ENCODE measurements at places on chromosomes 6 and 20.

DNA sequence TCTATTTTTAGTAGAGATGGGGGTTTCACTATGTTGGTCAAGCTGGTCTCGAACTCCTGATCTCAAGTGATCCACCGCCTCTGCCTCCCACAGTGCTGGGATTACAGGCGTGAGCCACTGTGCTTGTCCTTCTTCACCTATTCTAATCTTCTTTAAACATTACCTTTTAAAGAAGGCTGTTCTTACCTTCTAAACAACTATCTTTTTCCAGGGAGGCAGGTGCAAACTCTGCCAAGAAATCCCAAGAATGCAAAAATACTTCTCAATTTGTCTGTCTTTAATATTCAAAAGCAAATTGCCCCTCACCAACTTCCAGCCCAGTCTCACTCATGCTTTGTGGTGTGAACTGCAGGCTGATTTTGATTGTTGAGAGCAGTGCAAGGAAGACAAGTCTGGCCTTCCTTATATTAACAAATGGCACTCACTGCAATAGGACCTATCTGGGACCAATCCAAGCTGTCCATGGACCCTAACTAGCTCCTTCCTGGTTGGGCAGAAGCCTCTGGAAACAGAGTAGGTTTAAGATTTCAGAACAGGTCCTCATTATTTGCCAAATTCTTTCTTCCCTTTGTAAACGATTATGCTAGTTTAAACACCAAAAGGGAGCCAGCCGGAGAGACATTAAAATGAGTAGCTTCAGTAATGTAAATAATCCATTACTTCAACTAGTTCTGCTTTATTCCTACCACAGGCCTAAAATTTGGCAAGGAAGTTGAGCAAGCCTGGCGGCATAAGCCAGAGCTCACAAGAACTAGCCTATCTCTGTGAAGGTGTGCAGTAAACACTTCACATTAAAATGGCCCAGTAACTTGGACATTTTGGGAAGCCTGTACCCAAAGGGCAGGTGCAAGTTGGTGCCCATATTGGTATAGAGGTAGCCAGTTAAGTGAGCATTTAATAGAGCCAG is 1.6 kb downstream of the SCAND1 start:
- no peak for DNase-seq

- no peak for DNase-seq
Measured at GRCh38 chr20:22833851-22834250, 201.3 kb upstream of the SSTR4 start.

DNA sequence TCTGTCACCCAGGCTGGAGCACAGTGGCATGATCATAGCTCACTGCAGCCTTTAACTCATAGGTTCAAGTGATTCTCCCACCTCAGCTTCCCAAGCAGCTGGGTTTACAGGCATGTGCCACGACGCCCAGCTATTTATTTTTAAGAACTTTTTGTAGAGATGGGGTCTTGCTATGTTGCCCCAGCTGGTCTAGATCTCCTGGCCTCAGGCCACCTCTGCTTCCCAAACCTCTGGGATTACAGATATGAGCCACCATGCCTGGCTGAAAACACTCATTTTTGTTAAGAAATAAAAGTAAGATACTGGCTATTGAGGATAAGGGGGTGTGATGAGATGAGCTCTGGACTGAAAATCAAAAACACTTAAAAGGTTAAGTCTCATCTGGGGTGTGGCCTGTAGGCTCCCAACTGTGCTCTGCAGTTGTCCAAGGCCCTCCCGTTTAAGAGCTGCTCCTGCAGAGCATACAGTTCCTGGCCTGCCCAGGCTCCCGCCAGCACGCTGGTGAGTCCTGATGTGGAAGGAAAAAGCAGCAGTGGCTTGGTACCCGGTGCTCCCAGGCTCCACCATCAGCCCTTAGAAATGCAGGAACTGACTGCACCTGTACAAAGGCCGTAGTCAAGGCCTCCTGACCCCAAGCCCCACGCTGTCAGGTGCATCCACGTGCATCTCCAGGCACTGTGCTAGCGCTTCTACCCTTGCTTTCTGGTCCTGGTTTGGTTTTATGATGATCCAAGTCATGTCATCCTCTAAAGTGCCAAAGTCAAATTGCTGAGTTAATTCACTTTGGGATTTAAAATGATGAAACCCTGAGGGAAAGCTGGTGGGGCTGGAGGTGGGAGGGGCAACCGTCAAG is 111.5 kb downstream of the TMEM242 start:
- no peak for DNase-seq

- no peak for DNase-seq
Measured at GRCh38 chr6:14756340-14756739, 489.5 kb upstream of the JARID2 start.

- no peak for DNase-seq
Measured at GRCh38 chr6:34457382-34457741, 8.5 kb upstream of the PACSIN1 start.

DNA sequence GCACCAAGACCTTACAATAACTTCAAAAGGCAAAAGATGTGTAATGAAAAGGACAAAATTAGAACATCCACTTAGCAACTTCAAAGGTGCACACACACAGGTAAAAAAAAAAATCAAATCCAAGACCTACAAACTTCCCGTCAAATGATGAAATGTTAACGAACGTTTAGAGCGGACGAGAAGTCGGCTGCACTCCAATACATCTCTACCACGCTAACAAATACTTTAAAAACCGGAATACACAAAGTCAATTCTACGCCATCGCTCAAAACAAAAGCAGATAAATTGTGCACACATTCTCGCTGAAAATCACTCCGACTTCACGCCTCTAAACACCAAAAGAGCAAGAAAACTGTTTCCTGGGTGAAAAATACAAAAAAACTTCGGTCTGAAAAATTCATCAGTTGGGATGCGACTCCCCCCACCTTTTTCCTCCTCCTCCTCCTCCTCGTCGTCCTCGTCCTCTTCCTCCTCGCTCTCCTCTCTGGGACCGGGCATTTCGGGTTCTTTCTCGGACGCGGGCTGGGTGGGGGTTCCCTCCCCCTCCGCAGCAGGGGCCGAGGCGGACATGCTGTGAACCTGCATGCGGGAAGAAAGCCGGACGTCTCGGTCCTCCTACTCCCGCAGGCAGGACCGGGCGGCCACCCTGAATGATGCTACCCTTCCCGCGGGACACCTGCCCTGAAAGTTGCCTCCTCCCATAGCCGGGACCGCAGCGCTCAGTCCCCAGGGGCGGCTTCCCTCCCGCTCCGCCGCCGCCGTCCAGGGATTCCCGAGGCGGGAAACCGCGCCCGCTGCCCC is 712 bp downstream of the DEK start:
- peak; percentile 60 for DNase-seq

DNA sequence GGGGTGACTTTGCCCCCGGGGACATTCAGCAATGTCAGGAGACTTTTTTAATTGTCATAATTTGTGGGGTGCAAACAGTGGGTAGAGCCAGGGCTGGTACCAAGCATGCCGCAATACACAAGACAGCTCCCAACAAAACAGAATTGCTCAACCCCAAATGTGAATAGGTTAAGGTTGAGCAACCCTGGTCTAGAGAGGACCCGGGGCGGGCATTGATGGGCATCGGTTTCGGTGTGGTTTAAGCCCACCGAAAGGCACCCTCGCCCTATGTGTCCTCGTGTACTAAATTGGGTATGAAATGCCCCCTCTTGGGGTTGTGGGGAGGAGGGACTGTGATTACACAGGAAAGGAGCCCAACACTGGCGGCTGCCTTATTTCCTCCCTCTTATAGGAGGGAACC is 36.0 kb downstream of the KIAA1755 start:
- DNase-seq: no peak

GRCh38 chr6:126824815-126825214 is 293.7 kb upstream of the RSPO3 start:
- no peak for DNase-seq

DNA sequence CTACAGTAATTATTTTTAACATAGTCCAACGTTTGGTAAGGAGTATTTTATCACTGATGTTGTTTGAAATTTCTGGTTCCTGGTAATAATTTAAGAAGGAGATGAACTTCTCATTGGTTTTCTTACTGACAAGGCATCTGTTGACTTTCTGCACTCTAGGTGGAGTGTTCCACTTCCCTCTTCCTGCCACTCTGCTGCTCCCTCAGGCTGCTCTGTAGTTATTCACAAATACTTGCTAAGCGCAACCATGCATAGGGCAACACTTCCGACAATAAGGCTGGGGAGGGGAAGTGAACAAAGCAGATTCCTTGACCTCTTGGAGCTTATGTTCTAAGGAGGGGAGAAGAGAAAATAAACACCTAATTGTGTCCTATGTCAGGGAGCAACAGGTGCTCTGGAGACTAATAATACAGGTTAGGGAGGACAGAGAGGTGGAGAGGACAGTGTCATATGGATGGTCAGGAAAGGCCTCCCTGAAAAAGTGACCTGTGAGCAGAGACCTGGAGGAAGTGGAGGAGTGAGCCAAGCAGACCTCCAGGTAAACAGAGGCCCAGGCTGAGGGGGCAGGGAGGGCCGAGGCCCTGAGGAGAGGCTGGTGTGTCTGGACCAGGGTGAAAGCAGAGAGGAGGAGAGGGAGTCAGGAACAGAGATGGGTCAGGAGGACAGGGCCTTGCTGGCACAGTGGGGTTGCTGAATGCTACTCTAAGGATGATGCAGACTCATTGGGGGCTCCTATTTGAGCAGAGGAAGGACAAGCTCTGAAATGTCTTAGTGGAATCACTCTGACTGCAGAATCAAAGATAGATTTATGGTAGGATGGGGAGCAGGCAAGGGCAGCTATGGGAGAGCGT is 134.8 kb upstream of the SLC24A3 start:
- DNase-seq: no peak

GRCh38 chr6:30938730-30939129 is 2.0 kb upstream of the MUCL3 start:
- DNase-seq: no peak

DNA sequence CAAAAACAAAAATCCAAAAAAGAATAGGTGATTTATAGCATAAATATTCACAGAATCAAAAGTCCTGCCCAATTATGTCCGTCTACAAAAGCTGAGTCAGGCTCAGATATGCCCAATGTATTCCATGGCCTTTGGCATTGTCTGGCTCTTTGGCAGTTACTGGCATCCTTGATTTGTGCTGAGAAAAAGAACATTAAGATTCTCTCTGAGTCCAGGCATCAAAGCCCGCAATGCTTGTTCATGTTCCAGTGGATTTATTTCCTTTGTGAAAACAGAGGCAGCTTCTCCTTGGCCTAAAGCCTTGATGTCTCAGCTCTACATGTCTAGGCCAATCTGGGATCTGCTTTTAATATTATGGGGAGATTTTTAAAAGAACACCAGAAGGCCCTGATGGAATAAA is 76.1 kb upstream of the SLC4A11 start:
- no peak for DNase-seq

GRCh38 chr6:72950114-72950860 is 275.0 kb downstream of the KHDC1L start:
- DNase-seq: no peak

Measured in ELF-1 (cell line).